Activated T-cell treated with anti-CD3 and anti-CD28 coated beads for 4 hours (primary cell): ENCODE measurements at places on chromosomes 6 and 20.

- DNase-seq = no peak
These were observed 76.1 kb upstream of the TPD52L1 start for GRCh38 chr6:125077453-125077852.

GRCh38 chr20:11922561-11922960 is 4.9 kb downstream of the BTBD3 start:
- no peak for DNase-seq

GRCh38 chr6:44041461-44042260 is 85.6 kb downstream of the MRPL14 start:
- no peak for DNase-seq

GRCh38 chr6:108549741-108550140 is 11.0 kb upstream of the FOXO3 start:
- no peak for DNase-seq

- no peak for DNase-seq
These were observed 300.9 kb downstream of the DHX35 start for GRCh38 chr20:39263076-39263475.

GRCh38 chr6:40440053-40440452 is 147.1 kb downstream of the LRFN2 start:
- no peak for DNase-seq

- no peak for DNase-seq
These were observed 120.5 kb downstream of the HIVEP1 start for GRCh38 chr6:12132351-12133222.

GRCh38 chr6:154885214-154885613 is 109.9 kb upstream of the TIAM2 start:
- DNase-seq = no peak

DNA sequence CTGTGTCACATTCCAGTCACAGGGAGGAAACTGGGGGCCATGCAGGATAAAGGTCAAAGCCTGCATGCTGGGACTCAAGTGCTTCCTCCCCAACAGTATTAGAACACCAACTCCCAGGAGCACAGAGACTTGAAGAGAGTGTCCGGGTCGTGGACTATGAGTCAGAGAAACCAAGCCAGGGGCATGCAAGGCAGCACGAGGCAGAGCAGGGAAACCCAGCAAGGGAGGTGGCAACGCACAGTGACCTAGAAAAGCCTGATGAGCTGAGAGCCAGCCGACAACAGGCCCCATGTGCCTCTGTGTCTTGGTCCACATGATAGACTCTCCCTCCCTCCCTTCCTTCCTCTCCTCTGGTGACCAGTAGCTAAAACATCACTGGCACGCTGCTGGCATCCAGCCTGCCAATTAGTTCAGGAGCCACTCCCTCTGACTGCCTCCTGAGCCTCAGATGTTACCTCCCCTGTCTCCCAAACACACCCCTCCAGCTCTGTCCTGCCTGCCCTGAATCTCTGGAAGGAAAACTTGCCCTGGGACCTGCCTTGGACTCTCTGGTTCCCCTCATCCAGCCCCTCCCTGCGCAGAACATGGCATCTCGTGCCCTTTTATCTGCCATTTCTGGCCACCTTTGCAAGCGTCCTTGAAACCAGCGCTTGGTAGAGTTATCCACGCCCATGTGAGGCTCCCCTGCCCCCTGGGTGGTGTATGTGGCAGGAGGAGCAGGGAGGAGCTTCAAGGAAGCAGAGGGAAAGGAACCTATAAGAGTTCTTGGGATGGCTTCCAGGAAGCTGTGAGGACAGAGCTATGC is 16.2 kb upstream of the RNF39 start:
- DNase-seq = no peak

DNA sequence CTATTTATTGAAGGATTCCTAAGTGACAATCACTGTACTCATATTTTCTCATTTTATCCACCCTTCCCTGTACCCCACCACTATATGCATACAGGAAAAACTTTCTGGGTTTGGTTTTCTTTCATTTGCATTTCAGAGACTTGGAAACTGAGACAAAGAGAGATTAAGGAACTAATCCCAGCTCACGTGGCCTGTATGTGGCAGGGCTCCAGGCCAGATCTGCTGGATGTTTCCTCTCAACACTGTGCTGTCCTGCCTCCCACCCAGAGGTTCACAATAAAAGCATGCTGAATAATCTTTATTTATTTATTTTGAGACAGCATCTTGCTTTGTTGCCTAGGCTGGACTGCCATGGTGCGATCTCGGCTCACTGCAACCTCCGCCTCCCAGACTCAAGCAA is 50.2 kb downstream of the CEP162 start:
- DNase-seq = no peak

GRCh38 chr20:1933465-1933870 is 38.3 kb downstream of the SIRPA start:
- DNase-seq = no peak

DNA sequence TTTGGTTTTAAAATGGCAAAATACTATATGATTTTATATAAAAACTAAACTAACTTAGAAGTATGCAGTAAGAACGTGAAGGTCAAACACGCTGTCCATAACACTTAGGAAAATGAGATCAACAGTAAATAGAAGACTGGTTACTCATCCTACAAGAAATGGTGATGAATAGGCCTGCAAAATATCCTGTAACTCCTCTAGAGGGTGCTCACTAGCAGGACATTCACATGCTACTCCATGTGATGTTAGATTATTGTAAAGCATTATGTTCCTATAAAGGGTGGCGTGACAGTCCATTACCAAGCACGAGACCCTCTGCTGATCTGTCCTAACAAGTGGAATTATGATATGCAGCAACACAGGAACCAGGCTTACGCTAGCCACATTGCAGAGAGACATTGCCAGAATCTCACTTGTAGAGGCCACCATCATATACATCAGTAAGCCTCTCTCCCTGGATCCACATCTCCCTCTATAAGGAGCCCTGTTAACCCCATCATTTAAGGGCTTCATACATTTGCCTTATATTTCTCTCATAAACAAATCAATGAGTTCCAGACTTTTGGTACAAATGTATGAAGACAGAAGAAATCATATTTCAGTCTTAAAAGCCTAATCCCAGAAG is 18.0 kb upstream of the DEFB129 start:
- peak; percentile 6 for DNase-seq

DNA sequence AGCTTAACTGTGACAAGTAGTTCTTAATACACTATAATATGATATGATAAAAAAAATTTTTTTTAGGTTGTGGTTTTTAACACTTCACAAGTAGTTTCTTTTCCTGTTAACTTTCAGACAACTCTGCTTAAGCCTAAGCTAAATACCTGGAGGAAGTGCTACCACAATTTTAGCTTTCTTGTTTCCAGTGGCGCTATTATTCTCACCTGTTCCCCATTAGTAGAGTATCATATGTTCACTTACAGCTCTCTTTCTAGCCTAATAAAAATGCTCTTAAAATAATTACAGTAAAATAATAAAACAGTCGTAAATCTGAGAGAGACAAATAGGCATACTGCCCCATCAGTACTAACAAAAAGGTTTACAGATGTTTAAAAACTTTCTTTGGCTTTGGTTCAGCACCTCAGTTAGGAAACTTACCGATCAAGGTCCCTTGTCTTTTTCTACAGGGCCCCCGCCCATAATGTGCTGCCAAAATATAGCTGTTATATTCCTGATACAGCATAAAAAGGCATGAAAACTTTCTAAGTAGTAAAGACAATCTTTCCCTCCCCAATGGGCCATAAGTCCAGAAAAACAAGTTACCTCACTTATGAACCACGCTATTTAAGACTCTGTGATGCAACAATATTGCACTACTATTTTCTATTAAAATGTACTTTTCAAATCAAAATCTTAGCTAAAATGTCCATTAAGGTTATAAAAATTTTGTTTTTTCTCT is 57.9 kb downstream of the SESN1 start:
- DNase-seq = no peak

GRCh38 chr20:642398-643174 is 10.4 kb downstream of the SRXN1 start:
- DNase-seq = no peak

GRCh38 chr6:42378125-42378524 is 73.6 kb downstream of the TRERF1 start:
- no peak for DNase-seq

DNA sequence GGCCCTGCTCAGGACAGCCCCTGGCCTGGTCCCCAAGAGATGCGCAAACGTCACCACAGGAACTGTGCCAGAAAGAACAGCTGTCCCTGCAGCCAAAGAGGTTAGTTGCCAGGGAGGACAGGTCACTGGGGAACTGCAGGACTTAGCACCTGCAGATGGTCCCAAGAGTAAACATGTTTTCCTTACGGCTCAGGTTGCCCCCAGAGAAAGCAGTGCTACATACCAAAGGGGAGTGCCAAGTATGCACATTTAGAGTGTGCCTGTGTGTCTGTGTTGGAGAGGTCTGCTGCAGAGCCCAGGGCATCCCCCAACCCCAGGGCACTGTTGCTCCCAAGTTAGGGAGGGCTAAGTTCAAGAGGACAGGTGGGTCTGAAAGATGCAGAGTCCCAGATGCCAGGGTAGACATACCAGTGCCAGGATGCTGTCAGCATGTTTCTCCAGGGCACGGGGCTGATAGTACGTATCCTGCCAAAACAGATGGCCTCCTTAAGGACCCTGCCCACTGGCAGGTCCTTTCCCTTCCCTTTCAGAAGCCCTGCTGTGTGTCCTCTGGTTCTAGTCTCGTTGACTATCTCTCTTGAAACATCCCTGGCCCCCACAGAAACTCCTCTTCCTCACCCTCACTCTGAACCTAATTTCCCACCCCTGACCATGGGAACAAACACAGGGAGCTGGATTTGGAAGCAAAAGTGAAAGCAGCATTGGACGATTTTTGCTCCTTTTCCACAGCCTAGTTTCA is 1.3 kb downstream of the ABHD16A start:
- DNase-seq = no peak

- no peak for DNase-seq
These were observed 30.7 kb downstream of the SLC35D3 start for GRCh38 chr6:136952714-136953260.

DNA sequence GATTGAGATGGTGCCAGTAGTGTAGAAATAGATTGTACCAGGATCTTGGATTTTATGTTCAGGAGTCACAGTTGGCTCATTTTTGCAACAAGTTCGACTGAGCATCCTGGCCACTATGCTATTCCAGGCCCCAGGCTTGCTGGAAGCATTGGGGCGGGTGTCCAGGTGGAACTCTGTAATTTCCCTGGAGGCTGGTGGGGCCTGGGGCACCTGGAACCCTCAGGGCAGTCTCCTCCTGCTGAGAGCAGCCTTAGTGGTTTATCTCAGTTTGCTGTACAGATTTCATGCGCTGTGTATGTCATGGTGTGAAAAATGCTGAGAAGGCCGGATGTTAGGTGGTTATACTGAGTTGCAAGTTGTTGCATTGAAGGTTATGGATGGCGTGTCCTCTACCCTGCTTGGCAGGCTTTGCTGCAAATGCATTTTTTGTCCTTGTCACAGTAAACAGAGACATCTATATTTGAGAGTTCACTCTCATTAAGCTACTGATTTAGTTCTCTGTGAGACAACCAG is 135.1 kb upstream of the MYLIP start:
- no peak for DNase-seq

GRCh38 chr6:3899061-3899460 is 49.9 kb downstream of the FAM50B start:
- no peak for DNase-seq

GRCh38 chr6:5004373-5005037 is 668 bp upstream of the RPP40 start:
- DNase-seq = no peak
